Kasumi-1 (cell line): ENCODE measurements at places on chromosomes 5 and 9.

- DNase-seq: peak; percentile 82
Measured at GRCh38 chr5:33997331-33997983, 10.4 kb downstream of the AMACR start.

DNA sequence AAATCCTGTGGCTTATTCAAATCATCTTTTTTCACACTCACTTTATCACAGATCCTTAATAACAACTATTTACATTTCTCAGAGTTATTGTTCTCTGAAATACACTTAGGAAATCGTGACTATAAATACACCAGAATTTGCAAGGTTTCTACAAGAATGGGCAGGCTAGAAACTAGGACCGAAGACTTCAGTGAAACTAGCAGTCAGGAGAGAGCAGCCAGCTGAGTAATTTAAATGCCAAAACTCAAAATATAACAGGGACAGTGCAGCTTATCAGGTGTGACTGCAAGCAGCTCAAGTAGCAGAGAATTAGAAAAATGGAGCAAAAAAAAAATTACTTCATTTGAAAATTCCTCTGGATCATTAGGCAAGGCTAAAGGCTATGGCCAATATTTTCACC is 719.3 kb upstream of the ZNF608 start:
- DNase-seq: no peak

- DNase-seq: no peak
Measured at GRCh38 chr5:68182094-68182493, 33.5 kb upstream of the PIK3R1 start.

- no peak for DNase-seq
Measured at GRCh38 chr9:130607640-130608420, 28.5 kb downstream of the FUBP3 start.

- DNase-seq: no peak
Measured at GRCh38 chr5:172403189-172403796, 51.0 kb downstream of the SH3PXD2B start.

DNA sequence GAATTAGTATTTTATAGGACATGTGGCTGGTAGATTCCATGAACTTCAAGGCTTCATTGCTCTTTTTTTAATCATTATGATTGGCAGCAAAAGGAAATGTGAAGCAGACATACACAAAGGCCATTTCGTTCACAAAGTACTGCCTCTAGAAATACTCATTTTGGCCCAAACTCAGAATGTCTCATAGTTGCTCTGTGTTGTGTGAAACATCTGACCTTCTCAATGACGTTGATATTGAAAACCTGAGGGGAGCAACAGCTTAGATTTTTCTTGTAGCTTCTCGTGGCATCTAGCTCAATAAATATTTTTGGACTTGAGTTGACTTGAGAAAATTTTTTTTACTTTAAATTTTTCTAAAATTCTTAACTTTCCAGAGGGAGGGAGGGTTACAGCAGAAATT is 12.4 kb downstream of the KCNV2 start:
- DNase-seq: no peak
